ENCODE measurements at places on chromosomes 12 and 14.

DNA sequence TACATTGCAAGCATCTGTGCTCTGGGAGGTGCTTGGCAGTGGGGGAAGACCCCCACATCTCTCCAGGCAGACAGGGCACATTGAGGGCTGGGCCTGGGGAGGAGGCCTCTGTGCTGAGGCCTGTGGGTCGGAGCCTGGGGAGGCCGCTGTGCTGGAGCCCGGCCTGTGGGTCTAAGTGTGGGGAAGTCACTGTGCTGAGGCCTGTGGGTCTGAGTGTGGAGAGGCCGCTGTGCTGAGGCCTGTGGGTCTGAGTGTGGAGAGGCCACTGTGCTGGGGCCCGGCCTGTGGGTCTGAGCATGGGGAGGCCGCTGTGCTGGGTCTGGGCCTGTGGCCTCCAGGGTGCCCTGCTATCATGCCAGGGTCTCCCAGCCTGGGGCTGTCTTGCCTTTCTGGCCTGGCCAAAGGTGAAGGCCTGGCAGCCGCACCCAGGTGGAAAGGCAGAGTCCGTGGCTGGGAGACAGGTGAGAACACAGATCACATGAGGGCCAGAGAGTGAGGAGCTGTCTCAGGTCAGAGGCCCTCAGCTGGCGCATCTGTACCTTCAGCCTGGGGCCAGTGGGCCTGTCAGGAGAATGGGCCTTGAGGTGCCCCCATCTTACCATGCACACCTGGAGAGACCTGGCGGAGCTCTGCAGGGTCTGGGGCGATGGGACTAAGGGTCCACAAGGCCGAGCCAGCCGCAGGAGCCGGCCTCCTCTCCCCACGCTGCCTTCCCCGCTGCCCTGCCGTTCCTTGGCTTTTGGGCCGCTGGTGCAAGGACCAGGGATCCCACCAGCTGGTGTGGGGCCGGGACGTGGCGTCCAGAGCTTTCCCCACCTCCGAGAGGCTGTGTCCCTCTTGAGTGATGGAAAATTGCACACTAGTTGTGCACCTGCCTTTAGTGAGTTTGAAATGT lies 18.6 kb upstream of the CRIP2 start:
- peak; percentile 75 for DNase-seq

DNA sequence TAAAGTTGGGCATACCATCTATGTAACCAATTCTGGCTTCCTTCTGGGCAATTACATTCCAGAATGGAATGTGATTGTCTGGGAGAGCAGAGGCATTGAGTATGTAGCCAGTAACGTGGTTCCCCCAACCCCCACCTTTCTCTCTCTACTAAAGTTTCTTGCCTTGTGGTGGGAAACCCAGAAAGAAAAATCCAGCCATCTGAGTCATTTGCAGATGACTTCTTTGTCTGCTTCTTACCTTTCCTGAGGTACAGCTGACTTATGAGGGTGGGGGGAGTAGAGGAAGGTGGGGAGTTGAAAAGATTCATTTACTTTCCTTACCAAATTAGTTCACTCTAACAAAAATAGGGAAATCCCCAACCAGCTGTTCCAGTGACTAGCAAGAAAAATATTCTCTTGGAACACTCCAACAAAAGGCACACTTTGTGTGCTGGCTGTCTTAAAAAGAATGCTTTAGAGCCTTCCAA lies 112.1 kb upstream of the FRMD6 start:
- DNase-seq = no peak

DNA sequence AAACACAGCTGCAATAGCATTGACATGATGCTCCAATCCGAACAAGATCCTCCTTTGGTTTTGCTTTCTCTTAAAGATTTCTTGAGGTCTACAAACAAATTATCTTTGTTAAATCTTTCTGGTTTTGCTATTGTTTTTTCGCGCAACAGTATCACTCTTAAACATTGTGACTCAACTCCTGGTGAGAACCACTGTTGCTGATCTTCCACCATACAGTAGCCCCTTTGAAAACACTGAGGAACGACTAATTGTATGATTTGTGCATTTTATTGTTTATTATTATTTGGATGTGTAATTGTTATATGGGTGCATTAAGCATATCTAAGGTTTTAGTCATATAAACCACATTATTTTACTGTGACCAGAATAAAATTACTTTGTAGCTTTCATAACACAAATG lies 282.8 kb downstream of the EGLN3 start:
- DNase-seq = no peak

DNA sequence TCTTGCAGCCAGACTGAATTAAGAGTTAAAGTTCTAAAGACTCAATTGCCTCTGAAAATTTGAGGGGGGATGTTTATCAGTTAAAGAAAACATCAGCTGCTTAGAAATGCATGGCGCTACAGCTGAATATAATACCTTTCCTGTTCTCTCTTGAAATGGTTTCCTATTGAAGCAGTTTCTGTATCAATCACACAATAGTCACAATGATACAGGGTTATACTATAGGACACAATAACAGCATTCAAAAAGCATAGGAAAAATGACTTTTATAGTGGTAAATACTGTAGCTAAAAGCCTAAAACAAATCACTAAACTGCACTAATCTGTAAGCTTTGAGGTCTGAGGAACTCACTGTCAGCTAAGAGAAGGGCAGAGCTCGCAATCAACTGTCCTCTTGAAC lies 15.2 kb downstream of the MDGA2 start:
- no peak for DNase-seq

- no peak for DNase-seq
These were observed 5.1 kb upstream of the TUNAR start for GRCh38 chr14:95871531-95871930.

DNA sequence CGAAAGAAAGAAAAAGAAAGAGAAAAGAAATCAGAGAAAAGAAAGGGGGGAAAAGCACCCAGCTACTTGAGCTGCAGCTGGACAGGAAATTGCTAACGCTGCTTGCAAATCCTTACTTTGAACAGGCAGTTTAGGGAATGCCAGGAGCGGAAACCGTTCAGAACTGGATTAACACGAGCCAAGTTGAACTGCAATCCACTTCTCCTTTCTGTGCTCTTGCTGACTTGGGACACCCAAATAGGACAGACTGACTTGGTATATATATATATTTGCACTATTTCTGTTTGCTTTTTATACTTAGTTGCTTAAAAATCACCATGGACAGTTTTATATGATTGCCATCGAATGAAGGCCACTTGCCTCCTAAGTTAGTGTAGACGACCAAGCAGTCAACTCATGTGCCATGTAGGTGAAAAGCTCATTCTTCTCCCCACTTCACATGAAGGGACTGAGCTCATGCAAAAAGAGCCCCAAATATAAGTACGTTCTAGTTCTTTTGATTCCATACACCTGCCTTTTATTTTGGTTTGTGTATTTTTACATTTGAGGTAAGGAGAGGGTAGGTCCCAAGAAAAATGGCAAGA lies 5.5 kb downstream of the DUSP6 start:
- DNase-seq = peak; percentile 32

- DNase-seq = peak; percentile 61
These were observed 117.6 kb downstream of the SCARB1 start for GRCh38 chr12:124745891-124746570.

Data from small intestine (tissue), 16 donors.